Hematopoietic multipotent progenitor cell treated with erythropoietin and hydrocortisone succinate and interleukin-3 and kit ligand, for 8 days (in vitro differentiated cells): ENCODE measurements at places on chromosomes 6 and 20.

DNA sequence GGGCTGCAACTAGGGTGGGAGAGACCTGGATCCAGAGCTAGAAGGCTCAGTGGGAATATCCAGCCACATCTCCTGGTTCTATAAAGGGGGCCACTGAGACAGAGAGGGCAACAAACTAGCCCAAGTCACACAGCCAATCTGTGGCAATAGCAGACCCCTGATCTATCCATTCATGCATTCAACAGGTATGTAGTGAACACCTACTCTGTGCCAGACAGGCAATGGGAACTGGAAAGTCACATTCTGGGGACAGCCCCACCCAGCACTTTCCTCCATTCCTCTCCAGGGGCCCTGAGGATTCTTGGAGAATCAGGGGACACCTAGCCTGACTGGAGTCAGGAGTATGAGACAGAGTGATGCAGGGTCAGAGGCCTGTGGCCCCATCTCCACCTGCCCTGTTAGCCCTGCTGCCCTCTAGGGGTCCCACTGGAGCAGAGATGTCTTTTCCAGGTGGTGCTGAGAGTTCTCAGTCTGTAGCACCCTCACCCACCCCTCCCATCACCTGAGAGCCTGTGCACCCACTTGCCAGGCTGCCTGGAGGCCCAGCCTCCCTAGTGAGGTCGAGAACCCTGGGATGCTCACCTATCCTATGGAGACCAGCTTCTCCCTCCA is 13.6 kb downstream of the BPIFA2 start:
- no peak for DNase-seq

GRCh38 chr20:47724396-47724795 is 60.9 kb downstream of the SULF2 start:
- no peak for DNase-seq

DNA sequence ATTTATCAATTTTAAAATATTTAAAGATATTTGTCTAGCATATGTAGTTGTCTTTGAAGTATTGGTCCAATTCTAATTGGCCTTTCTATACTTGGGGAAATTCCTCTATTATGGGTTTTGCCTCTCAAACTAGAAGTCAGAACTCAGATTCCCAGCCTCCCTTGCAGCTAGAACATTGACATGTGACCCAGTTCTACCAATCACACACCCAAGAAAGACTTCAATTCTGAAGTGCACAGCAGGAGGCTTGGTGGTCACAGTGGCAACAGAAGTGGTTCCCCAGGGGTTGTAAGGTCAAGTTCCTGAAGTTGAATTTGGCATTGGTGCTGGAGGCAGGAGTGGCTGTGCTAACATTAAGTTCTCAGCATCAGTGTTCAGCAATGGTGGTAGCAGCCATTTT is 14.8 kb upstream of the FKBP5 start:
- DNase-seq, result no peak

GRCh38 chr6:154605178-154605881 is 94.8 kb upstream of the CNKSR3 start:
- DNase-seq, result no peak

- DNase-seq, result no peak
These were observed 1.2 kb downstream of the TSBP1 start for GRCh38 chr6:32370505-32370904.

- DNase-seq, result no peak
These were observed 27.9 kb upstream of the NT5E start for GRCh38 chr6:85421972-85422371.

GRCh38 chr6:98678481-98678880 is 155.9 kb upstream of the POU3F2 start:
- no peak for DNase-seq
